Cerebellar cortex (tissue), 1 donor: ENCODE measurements at places on chromosomes 2 and 18.

- DNase-seq = no peak
Observed at GRCh38 chr18:58347135-58347534, 281.8 kb downstream of the ALPK2 start.

DNA sequence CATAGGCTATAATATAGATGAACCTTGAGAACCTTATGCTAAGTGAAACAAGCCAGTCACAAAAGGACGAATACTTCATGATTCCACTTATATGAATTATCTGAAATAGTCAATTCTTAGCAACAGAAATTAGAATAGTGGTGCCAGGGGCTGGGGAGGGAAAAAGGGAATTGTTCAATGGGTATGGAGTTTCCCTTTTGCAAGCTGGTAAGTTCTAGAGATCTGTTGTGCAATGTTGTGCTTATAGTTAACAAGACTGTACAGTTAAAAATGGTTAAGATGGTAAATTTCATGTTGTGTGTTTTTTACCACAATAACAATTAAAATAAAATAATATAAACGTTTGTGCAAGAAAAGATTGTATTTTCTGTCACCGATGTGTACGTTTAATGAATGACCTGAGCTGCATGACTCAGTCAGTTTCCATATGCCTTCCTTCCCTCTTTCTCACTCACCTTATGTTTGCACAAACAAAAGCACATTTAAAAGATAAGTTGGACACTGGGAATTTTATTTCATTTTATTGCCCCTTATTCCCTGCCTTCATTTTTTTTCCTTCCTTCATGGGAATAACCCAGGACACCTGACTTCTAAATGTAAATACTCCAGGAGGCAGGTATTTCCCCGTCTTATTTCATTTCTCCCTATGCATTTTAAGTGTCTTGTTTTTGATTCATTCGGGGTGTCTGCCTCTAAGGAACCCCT lies 143.7 kb upstream of the TTC39C start:
- no peak for DNase-seq

DNA sequence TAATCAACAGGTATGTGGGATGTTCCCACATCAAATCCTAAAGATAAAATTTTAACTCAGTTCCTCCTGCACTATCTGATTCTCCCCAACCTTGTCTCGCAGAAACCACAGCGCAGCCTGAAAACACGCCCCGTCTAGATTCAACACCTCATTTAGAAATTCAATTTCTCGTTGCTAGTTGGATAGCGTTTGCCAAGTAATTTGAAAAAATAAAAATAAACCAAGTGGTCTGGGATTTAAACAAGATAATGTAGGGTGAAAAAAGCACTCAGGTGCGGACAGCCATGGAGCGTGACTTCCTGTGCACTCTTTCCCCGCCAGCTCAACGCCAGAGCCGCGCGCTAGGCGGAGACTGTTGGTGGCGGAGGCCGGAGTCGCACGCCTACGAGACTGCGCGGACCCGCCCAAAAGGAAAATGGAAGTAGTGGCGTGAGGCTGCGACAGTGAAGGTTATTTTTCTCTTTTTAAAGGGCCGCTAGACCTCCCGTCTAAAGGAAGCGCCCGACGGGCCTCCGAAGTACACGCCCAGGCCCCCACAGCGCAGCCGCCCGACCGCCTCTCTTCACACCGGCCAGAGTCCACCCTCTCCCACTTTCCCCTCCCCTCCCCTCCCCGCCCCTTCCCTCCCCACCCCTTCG lies 615 bp upstream of the CCNT2 start:
- no peak for DNase-seq

GRCh38 chr2:25711675-25712354 lies 38.4 kb upstream of the DTNB start:
- DNase-seq = no peak

- DNase-seq = no peak
Observed at GRCh38 chr2:98634406-98635092, 26.2 kb downstream of the UNC50 start.

- DNase-seq = no peak
Observed at GRCh38 chr2:118989481-118989880, 47.5 kb downstream of the MARCO start.

DNA sequence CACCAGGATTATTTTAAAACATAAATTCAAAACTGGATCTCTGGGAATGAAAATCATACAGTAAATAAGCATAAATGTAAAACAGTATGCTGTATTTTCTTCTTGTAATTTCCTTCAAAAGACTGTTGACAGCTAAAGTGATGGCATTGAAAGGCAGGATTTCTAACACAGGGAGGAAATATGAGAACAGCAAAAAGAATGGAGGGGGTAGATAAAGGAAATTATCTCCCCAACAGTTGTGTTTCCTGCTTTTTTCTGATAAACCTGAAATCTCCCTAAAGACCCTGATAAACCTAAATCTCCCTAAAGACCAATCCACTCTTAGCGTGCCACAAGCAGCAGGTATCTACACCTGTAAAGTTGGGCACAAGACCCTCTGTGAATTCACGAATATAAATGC lies 50.8 kb downstream of the PIAS2 start:
- no peak for DNase-seq

GRCh38 chr2:190838492-190838910 lies 42.1 kb upstream of the GLS start:
- no peak for DNase-seq

- no peak for DNase-seq
Observed at GRCh38 chr2:143823876-143824275, 694.7 kb downstream of the ARHGAP15 start.

DNA sequence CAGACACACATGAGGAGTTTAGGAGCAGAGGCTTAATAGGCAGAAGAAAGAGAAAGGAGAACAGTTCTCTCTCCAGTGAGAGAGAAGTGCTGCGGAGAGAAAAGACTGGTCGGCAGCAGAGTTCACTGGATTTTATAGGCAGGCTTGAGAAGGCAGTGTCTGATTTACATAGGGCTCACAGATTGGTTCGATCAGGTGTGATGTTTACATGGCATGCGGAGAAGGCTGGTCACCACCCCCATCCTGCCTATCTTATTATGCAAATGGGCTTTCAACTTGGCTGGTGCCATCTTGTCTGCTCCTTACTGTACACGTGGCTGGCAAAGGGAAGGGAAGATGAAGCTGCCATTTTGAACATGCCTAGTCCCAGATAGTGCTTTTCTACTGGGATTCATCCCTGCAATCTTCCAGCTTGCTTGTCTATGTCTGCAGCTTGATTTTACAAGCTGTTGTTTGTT lies 113.4 kb downstream of the AP1S3 start:
- DNase-seq = peak; percentile 94

GRCh38 chr2:136323935-136324334 lies 206.0 kb upstream of the CXCR4 start:
- DNase-seq = no peak

DNA sequence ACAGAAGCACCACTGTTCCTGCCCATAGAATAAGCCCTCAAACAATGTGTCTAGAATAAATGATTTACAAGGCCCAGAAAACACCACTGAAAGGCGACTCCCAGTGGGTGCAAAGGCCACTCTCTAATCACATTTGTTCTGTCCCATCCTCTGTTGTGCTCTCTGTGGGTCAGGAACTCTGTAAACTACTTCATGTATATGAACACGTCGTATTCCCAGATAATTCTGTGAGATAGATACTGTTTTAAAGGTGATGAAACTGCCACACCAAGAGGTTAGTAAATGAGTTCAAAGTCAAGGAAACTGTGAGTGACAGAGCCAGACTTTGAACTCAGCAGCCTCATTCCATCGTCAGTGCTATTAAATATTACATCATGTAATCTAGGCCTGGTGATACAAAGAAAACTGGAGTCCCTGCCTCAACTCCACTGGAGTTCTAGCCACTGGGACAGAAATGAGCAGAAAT lies 269.7 kb upstream of the DCC start:
- no peak for DNase-seq

DNA sequence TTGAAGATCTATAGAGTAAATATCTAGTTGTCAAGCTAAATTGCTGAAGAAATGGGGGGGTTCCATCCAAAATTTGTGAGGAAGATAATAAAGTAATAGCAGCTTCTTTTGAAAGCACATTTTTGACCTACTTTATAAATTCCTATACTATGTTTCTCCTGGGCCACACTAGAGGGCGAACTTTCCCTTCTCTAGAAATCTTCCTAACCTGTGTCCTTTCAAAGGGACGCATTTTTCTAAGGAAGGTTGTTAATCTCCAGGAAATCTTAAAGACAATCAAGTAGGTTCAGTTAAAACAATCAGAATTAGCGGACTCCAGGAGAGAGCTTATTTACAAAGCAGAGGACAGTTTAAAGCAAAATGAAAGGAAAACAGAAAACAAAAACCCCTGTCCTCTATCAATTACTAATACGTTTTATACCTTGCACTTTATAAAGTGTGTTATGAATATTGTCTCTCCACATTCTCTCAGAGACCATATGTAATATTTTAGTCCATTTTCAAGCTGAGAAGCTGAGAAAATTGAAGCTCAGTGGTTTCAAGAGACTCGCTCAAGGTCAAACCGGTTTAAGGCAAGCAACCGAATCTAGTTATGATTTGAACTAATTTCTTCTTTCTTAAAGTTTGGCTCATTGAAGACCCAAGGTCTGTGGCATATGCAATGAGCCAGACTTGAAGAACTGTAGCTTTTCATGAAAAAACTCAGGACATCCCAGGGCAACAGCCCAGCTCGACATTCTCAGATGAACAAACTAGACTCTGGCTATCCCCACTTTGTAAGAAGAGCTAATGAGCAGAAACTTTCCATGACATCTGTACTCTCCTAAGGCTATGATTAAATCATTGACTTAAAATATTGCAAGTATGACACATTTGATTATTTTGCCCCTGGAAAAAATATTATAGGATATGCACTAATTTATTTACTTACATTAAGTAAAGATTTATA lies 273.6 kb downstream of the PAX3 start:
- DNase-seq = peak; percentile 50

GRCh38 chr2:6493266-6493665 lies 372.4 kb downstream of the CMPK2 start:
- DNase-seq = no peak

- peak; percentile 89 for DNase-seq
Observed at GRCh38 chr2:184598316-184599053, at the start of gene ZNF804A. TSS of gene ZNF804A (plus strand) at chr2:184598529. CDS start at chr2:184598960, 431 bp downstream.

GRCh38 chr2:195664528-195664927 lies 7.5 kb downstream of the SLC39A10 start:
- DNase-seq = no peak

DNA sequence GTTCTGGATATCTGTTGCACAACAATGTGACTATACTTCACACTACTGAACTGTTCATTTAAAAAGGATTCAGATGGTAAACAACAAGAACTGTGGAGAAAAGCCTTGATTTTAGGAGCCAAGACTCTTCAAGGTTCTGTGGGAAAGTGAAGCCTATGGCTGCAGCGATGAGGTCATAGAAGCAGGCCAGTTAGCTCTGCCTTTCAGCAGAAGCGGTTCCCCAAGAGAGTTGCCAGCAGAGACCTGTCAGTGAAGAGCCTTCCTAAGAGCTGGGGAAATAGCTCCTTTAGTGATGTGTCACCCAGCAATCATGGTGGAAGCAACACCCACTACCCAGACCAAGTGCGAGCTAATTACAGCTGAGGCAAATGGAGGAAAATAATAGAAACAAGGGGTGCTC lies 346.5 kb upstream of the ETAA1 start:
- DNase-seq = no peak

GRCh38 chr2:39851651-39852110 lies 72.6 kb upstream of the THUMPD2 start:
- DNase-seq = peak; percentile 17

- peak; percentile 29 for DNase-seq
Observed at GRCh38 chr18:4203568-4204437, 251.3 kb downstream of the DLGAP1 start.

- DNase-seq = no peak
Observed at GRCh38 chr2:132621131-132621875, 48.7 kb downstream of the LYPD1 start.

DNA sequence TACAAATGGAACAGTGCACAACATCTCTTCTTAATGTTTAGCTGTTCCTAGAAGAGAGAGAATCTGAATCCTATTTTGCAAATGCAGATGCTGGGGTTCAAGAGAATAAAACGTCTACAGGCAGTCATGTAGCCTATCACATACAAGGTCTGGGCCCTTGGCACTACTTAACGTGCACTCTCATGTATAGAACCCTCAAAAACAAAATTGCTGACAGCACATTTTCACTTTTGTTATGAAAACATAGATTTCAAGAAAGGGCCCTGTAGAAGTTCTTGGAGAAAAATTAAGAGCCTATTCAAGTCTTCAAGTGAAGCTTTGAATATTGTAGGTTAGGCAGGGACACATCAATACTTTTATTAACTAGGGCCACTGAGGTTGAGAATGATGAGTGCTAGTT lies 504.3 kb upstream of the FAM98A start:
- DNase-seq = no peak

DNA sequence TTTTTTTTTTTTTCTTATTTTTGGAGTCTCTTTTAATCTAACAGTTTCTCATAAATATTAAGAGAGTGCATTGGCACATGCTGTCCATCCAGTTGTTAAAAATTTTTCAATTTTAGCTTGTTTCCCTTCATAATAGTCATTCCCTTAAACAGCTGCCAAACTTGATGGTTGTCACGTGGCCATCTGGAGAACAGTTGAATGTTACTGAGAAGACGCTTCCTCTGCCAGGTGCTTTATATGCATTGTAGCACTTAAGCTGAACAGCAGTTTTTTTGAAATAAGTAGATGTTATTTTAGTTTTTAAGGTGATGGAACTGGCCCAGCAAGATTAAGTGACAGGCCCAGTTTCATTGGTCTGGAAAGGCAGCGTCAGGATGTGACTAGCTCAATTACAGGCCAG lies 3.3 kb downstream of the SMARCAL1 start:
- DNase-seq = no peak

DNA sequence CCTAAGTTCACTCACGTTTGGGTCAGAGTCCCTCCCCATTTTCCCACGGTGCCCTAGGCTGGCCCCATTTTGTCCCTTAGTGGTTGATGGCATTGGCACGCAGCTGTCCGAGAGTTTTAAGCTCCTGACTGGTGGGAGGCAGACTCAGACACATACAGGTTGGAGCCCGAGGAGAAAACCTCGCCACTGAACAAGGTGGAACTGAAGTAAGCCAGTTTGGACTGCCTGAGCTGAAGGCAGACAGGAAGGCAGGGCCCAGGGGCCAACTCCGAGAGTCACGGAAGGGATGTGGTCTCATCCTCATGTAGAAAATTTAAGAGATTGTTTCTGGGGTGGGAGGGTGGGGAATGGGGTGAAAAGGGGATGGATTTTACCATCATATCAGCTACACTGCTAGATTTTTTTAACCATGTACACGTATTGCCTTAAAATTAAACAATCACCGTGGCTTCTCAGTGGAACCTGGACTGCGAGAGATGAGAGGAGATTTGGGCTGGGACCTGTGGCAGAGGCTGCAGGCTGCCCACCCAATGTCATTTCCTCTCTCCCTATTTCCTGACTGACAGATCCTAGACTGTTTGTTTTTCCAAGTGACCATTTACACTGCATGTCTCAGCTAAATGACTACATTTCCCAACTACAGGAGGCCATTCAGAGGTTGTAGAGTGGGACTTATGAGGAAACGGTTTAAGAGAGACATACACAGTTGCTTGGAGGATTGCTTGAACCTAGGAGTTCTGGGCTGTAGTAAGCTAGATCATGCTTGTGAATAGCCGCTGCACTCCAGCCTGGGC lies 19.4 kb upstream of the NMUR1 start:
- no peak for DNase-seq

GRCh38 chr2:234324116-234324515 lies 172.8 kb downstream of the ARL4C start:
- no peak for DNase-seq
